ENCODE measurements at places on chromosomes 7 and 10.

DNA sequence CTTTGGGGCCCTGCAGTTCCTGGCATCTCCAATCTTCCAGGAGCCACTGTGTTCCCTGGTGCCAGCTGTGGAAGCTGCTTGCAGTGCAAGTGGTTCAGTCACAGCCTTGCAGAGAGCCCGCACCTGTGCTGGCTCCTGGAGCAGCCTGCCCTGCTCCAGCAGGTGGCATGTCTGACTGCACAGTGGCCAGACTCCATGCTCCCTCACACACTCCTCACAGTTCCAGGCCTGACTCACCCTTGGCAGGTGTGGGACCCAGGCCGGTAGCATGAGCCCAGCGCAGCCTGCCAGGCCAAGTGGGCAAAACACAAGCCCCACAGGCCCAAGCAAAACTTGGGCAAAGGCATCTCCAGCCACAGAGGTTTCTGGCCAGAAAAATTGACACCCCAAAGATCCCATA is 33.6 kb upstream of the RELN start:
- no peak for DNase-seq

- no peak for DNase-seq
Observed at GRCh38 chr10:129896860-129897200, 67.2 kb downstream of the EBF3 start.

GRCh38 chr10:122461367-122461728 is at the start of gene HTRA1:
Gene HTRA1 (plus strand): TSS chr10:122461553. CDS start chr10:122461653, 100 bp downstream.
- peak; percentile 13 for DNase-seq

GRCh38 chr7:16638282-16639280 is 7.0 kb downstream of the ANKMY2 start:
- no peak for DNase-seq

DNA sequence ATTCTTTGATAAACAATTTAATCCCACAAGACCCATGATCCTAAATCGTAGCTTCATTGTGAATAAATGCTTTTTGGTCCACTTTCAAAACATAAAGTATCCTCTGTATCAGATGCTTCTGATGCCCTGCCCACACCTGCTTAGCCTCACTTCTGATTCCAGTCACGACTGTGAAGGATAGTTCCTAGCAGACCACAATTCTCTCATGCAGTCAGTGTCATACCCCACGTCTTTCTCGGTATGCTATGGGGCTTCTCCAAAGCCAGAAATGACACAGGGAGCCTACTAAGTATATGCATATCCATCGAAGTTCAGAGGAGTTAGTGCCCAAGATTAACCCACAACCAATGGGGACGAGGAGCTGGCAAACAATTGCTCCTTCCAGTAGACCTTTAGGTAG is 27.6 kb upstream of the CTNNA3 start:
- no peak for DNase-seq

DNA sequence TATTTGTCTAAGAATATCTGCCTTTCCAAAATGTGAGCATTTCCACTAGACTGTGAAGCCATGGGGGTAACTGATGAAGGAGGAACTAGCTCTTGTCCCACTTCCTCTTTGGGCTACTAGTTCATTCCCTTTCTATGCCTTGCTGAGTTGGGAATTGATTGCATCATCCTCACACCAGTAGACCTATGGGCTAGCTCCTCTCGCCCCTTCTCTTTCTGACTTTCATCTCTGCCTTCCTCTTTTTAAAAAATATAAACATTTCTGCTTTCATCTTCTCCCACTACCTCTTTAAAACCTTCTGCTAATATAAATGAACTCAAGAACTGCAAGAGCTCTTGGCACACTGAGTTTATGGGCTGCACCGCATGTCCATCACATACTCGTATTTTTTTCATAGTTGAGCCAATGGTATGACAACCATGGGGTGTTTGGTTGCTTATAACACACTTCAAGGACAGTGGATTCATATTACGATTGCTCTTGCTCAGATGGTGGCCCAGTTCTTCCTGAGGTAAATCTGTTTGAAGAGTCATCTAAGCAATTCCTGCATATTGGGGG is 182.0 kb downstream of the REEP3 start:
- DNase-seq: no peak

GRCh38 chr7:108178398-108178797 is 48.2 kb upstream of the LAMB4 start:
- no peak for DNase-seq

GRCh38 chr10:76405922-76406321 is 974.5 kb downstream of the LRMDA start:
- DNase-seq: no peak

DNA sequence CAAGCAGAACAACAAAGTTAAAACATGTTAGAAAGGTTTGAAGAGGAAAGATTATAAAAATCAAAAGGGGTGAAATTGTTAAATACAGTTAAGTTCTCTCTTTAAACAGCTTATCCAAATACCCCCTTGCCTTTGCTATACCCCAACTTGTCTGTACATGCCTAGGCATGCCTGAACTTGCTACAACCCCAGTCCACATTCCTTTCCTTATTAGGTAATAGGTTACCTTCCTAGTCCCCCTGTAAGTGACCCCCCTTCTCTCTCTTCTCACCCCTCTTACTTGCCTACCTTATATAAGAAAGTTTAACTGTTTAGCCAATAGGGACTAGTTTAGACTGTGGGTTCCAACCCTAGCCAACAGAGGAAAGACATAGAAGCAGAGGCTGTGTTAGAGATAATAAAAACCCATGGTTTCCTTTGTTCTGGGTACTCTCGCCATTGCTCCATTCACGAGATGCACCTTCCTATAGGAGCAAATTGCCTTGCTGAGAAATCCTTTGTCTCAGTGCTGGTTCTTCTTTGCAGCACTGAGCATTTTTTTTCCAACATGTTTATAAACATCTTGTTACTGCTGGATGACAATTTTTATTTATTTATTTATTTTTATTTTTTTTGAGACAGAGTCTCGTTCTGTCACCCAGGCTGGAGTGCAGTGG is 282.2 kb upstream of the GALNT17 start:
- DNase-seq: no peak

DNA sequence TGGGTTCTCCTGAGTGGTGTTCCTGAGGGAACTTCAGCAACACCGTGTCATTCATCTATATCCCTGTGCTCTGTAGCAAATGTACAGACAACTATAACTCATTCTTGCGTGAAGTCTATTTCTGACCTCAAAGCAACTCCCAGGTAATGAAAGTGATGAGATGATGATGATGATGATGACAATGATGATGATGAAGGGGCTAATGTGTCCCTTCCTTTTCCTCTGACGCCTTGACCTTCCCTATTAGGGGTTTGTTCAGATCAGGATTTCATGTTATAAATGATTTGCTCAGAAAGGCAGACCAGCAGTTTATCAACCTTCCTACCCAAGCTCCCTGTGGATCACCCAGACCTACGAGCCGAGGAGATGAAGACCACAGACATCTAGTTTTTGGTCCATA is 136.9 kb downstream of the FGFR2 start:
- DNase-seq: no peak

DNA sequence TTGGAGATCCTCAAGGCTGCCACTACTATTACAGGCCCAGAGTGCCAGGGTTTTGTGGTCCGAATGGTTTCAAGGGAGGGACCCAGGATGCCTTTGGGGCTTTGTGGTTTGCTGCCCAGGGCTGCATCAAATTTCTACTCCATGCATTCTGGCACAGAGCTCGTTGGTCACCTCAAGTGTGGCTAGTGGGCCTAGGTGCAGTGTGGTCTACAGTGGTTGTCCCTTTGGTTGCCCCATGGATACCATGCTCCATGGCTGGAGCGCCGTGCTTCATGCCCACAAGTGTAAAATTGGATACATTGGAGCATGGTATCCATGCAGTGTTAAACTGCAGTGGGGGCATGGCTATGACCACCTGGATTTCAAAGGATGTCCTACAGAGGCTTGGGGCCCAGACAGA is 5.4 kb upstream of the PRF1 start:
- no peak for DNase-seq

DNA sequence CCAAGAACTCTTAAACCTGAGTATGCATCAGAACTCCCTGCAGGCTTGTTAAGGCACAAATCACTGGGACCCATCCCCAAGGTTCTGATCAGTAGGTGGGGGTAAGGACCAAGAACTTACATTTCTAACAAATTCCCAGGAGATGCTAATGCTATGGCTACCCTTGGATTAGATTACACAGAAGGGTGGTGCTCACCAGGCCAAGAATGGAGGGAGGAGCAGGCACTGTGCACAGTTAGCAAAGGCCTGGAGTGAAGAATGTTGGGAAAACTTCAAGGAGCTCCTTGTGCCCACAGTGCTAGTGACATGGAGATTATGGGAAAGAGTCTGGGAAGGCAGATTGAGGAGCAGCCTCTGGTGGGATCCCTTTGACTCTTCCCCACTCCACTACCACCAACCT is 1.9 kb downstream of the PRSS2 start:
- no peak for DNase-seq

Measured in NCI-H1930 (cell line).